ENCODE measurements at places on chromosomes 2 and 18.

- peak; percentile 41 for DNase-seq
These were observed 28.1 kb upstream of the ASPRV1 start for GRCh38 chr2:69989441-69990105.

- no peak for DNase-seq
These were observed 83.5 kb upstream of the HAAO start for GRCh38 chr2:42875880-42876279.

GRCh38 chr2:10526281-10527000 lies 78.3 kb upstream of the ODC1 start:
- no peak for DNase-seq

GRCh38 chr2:179193759-179194394 lies 70.8 kb downstream of the SESTD1 start:
- DNase-seq, result no peak

DNA sequence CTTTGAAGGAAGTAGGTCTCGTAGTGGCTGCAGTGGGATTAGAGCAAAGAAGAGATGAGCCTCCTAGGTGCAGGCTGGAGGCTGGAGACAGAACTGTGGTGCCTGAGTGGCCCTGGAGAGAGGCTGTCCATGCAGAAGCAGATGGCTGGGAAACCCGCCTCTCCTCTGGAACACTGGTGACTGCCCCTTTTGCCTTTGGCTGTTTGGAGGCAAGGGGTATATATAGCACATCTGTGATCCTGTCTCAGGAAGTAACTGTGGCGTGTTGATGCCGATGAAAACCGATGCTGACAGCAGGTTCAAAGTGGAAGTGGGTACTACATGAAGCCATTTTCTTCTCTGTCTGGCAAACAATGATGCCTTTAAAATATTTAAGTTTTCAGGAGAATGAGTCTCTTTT lies 43.5 kb downstream of the SLC9A2 start:
- no peak for DNase-seq

DNA sequence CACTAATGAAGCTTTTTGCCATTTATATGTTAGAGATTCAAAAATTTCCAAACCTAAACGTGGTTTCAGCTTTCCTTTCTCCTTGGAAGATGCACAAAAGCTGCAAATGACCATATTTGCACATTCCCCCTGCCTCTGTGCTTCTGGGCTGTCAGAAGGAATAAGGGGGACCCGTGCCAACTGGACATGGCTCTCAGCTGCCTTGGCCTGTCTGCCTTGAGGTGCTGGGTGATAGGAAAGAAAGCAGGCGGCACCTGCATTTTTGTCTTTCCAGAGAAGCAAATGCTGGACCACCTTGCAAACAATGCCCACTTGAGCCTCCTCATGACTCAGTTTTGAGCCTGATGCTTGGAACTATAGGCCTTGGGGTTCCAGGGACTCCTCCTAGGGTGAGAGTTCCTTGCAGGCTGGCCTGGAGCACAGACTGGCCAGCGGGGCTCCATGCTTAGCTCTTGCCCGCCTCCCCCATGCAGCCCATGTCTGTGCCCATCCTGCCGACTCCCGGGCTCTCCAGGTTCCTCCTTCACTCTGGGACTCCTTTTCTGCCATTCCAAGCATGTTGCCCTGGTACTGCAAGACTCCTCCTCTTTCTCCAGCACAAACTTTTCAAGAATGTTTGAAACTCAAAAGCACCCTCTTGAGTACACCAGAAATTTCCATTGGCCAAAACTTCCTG lies 109.0 kb upstream of the EPAS1 start:
- no peak for DNase-seq

DNA sequence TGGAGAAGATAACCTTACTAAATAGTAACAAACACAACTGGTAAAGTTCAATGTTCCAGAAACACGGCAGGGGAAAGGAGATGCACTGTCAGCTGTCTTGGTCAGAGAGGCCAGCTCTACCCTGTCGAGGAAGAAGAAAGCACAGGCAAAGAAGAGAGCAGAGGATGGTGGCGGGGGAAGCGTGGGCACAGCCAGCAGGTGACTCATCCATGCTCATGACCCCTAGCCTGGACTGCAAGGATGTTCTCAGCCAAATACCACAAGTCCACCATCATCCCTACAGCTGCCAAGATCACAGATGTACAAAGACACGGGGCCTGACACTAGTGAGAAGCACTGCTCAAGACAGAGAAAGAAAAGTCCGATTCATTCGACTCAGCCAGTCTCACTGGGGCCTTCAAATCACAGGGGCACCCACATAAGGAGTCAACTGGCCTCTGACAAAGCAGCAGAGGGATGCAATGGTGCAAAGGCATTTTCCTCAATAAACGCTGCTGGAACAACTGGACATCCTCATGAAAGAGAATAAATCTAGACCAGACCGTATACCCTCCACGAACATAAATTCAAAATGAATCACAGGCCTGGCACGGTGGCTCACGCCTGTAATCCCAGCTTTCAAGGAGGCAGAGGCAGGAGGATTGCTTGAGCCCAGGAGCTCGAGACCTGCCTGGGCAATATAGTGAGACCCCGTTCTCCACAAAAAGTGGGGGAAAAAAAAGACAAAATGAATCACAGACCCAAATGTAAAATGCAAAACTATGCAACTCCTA lies 5.6 kb downstream of the DTYMK start:
- no peak for DNase-seq

- DNase-seq, result no peak
These were observed 107.7 kb downstream of the COL6A3 start for GRCh38 chr2:237306083-237306786.

- peak; percentile 28 for DNase-seq
These were observed 32.9 kb downstream of the CDKL4 start for GRCh38 chr2:39210846-39211245.

DNA sequence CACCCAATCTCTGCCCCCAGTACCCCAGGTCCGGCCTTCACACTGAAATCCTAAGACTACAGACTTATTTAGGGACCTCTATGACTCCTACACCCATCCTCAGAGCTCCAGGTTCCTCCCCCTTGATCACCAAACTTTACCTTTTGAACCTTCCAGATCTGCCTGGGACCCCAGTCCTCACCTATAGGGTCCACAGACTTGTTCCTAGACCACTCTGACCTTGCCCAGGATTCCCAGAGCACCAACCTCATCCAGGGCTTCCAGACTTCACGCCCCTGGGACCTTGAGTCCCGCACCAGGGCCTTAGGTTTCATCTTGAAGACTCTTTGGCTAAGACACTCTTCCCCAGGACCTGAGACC lies 462 bp downstream of the CHCHD5 start:
- no peak for DNase-seq

DNA sequence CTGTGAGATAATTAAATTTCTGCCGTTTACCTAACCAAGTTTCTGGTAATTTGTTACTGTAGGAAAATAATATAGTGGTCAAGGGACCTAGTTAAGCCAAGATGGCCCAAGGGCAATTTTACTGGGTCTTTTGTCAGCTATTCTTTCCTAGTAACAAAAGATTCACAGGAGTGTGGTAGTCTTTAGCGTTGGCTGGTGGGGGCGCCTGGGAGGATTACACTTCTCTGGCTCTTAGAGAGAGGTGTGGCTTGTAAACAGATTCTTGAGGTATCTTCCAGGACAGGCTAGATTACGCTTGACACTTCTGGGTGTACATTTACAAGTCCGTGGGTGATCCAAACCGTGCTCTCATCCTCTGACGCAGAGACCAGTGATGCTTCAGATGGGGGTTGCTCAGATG lies 3.3 kb upstream of the ACOXL start:
- DNase-seq, result no peak

- DNase-seq, result no peak
These were observed 148.3 kb downstream of the GULP1 start for GRCh38 chr2:188439986-188440385.

- DNase-seq, result no peak
These were observed 1355.4 kb upstream of the ACVR2A start for GRCh38 chr2:146489386-146489785.

- no peak for DNase-seq
These were observed 1.4 kb upstream of the ATP8B1 start for GRCh38 chr18:57804557-57804956.

DNA sequence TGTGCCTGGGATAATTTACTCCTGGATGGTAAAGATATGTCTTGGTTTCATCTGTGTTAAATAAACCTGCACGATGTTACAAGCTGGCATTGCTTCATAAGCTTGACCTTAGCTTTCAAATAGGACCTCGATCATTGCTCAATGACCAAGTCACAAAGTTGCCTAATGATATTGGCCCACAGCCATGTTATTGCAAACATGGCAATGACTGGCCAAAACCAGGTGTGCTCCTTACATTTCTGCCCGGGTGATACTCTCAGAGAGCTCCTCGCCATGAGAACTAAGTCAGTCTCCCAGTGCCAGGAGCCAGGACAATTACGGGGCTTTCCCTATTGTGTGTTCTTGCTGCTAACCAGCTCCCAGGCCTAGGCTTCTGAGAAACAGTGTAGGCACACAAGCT lies 72.5 kb upstream of the CYP1B1 start:
- no peak for DNase-seq

DNA sequence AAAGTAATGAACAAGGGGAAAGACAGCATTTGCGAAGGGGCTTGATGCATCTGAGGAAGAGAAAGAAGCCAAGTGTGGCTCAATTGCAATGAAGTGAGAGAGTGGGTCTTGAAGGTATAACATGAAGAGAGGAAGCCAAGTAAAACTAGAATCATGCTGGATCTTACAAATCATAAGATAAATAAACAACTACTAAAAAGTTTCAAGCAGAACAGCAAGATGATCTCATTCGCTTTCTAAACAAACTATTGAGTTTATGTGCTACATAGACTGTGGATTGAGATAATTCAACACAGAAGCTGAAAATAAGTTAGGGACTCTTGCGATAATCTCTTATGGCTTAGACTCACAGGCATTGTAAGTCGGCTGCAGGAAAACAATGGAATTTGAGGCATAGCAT lies 1310.5 kb upstream of the NRXN1 start:
- no peak for DNase-seq

- DNase-seq, result no peak
These were observed 93.0 kb upstream of the SH3BP4 start for GRCh38 chr2:234858790-234859329.

- DNase-seq, result no peak
These were observed 13.9 kb upstream of the SLC1A4 start for GRCh38 chr2:64975232-64975821.

GRCh38 chr18:812376-813171 lies 532 bp upstream of the YES1 start:
- peak; percentile 87 for DNase-seq

GRCh38 chr2:201906777-201907562 lies 100.6 kb downstream of the CDK15 start:
- peak; percentile 95 for DNase-seq

- peak; percentile 39 for DNase-seq
These were observed 578 bp downstream of the IWS1 start for GRCh38 chr2:127525691-127526131.

DNA sequence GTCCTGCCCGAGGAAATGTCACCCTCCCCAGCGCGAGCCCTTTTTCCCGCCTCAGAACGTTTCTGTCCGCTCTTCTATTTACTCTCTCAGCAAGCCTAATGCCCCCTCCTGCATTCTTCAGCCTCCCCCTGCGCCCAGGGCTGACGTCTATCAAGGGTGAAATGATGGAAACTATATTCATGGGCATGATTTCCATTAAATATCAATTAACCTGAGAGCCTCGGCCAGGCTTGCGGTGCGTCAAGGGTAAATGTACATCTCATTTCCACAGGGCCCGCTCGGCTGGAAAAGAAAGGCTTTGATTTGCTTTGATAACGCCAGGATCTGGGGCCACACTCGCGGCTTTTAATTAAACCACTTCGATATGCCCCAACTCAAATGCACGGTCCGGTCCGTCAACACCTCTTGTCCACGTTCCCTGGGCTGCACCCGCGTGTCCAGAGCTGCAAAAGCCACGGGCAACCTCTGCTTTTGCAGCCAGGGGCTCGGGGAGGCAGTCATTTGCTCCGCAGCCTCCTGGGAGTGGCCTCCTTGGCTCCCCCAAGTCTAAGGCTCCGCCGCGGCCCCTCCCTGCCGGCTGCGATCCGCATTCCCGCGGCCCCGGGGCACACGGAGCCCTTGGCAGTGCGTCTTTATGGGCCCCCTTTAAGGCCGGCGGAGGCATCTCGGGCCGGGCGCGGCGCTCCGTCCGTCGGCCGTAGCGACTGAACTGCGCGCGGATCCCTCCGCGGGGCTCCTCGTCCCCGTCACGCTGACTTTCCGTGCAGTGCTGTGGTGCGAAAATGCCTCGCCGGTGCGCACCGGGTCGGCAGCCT lies at the start of gene HOXD8:
Gene HOXD8, plus strand, starts transcription at position 724 of the 815 bp plus-strand sequence. CDS start 662 bp downstream, outside the sequence.
- DNase-seq, result peak; percentile 35

DNA sequence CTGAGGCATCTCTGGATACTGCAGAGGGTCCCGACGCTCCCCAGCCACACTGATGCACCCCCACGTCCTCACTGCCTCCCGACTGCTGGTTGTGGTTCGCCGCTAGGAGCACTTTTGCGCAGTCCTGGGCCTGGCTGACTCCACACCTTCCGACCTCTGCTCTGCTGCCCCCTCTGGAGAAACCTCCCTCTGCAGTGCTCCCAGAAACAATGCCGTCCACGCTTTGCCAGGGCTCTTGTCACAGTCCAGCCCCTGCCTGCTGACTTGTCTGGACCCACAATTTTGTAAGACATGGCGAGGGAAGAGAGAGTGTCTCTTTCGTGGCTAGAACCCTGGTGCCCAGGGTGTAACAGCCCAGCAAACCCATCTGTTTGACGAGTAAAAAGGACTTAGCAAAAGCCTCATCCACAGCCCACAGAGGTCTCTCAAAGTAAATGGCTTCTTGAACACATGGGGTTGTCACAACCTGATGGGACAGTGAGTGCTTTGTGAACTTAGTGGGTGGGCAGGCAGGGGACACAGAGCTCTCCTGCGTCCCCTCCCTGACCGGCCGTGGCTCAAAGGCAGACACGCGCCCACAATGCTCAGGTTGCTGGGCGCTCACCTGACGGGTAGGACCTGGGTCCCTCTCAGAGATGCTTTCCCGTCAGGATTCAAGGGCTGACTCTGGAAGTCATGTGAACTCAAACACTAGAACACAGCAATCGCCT lies 4.0 kb downstream of the COPS9 start:
- no peak for DNase-seq

GRCh38 chr2:135202751-135203150 lies 150.7 kb downstream of the RAB3GAP1 start:
- no peak for DNase-seq

- no peak for DNase-seq
These were observed 244.3 kb upstream of the COPS8 start for GRCh38 chr2:236841389-236841788.

GRCh38 chr2:217902379-217903141 lies 100.2 kb downstream of the TNS1 start:
- peak; percentile 42 for DNase-seq

GRCh38 chr2:152298754-152299153 lies 36.2 kb upstream of the FMNL2 start:
- no peak for DNase-seq

GRCh38 chr2:8525236-8525581 lies 156.6 kb upstream of the ID2 start:
- no peak for DNase-seq

DNA sequence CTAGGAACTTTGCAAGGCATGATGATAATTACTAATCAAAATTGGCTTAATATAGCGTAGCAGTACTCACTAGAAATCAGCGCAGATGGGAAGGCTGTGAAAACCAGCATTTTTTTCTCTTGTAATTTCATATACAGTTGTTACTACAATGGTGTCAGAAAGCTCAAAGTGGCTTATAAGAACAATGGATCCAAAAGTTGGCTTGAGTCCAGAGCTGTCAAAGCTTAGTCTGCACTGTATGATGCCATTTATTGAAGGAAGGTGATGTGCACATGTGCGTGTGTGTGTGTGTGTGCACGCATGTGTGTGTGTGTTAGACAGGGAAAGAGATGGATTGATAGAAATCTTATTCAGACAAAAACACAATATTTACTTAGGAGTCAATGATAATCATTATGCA lies 341.3 kb downstream of the TGIF1 start:
- no peak for DNase-seq

- no peak for DNase-seq
These were observed 22.9 kb downstream of the TGIF1 start for GRCh38 chr18:3472681-3473544.

GRCh38 chr2:115196587-115196986 lies 754.1 kb downstream of the DPP10 start:
- no peak for DNase-seq
